ENCODE measurements at places on chromosomes 11 and 22. TPM values are rescaled to one million over a fixed set of nuclear protein-coding genes. Genes with fewer than 3 reads are reported as not detected.
A peak's percentile ranks its signal among the peaks of the same experiment; 100 is the strongest.

Gene FAM227A
- total RNA-seq = 1.5 TPM

DNA sequence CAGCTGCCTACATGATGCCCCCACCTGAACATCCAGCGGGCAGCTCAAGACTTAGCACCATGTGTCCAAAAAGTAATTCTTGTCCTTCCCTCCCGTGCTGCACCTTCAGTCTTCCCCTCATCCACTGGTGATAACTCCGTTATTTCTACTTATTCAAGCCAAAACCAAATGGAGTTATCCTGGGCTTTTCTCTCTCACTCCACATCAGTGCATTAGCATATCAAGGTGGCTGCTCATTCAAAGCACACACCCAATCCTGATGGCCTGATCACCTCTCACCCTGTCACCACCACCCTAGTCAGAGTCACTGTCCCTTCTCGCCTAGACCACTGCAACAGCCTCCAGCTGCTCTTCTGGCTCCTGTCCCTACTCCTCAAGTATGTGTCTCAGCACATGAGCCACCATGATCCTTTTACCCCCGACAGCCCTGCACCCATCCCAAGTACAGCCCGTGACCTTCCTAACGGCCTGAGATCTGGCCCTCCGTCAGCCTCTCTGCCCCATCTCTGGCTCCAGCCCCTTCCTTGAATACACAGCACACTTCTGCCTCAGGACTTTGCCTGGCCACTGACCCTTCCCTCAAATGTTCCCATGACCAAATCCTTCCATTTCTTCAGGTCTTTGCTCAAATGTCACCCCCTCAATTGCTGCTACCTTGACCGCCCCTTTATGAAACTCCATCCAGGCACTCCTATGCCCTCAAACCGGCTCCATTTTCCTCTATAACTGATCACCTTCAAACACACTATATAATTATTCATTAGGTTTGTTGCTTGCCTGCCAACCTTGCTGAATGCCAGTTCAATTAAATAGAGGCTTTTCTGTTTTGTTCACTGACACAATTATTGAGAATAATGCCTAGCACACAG lies 19.7 kb upstream of the SLC25A1 start:
- DNase-seq = peak; percentile 36

GRCh38 chr22:50160947-50161346 lies 9.6 kb upstream of the PANX2 start:
- no peak for DNase-seq

Gene PATE2
- not detected for total RNA-seq

Gene AIFM3
- not detected for total RNA-seq

Measured in chondrocyte (in vitro differentiated cells).